ENCODE measurements at places on chromosomes 6 and 20.

DNA sequence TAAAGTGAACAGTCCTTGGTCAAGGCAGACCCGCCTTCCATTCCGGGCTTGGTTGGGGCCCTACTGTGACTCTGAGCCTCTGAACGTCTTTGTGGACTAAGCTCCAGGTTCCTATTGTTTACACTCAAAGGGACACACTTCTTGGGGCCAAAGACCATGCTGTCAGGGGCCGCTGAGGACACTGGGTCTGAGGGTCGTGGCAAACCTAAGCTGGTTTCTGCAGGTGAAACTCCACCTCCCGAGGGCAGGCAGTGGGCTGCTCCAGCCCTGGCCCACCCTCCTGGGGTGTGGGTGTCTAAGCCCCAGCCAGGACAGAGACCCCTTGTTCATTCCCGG lies 43.1 kb downstream of the DSTN start:
- DNase-seq = no peak

- DNase-seq = no peak
Measured at GRCh38 chr6:45741437-45742171, 274.1 kb downstream of the CLIC5 start.

GRCh38 chr6:123462152-123462551 lies 174.6 kb downstream of the TRDN start:
- no peak for DNase-seq

- DNase-seq = no peak
Measured at GRCh38 chr20:37053230-37053950, 42.4 kb downstream of the RBL1 start.

DNA sequence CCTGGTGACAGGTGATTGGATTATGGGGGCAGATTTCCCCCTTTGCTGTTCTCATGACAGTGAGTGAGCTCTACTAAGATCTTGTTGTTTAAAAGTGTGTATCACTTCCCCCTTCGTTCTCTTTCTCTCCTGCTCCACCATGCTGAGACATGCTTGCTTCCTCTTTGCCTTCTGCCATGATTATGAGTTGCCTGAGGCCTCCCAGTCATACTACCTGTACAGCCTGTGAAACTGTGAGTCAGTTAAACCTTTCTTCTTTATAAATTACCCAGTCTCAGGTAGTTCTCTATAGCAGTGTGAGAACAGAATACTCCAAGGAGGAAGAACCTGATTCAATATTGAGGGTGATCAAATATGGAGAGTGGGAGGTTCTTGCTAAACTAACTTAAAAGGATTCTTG lies 724.9 kb downstream of the DOK5 start:
- no peak for DNase-seq

DNA sequence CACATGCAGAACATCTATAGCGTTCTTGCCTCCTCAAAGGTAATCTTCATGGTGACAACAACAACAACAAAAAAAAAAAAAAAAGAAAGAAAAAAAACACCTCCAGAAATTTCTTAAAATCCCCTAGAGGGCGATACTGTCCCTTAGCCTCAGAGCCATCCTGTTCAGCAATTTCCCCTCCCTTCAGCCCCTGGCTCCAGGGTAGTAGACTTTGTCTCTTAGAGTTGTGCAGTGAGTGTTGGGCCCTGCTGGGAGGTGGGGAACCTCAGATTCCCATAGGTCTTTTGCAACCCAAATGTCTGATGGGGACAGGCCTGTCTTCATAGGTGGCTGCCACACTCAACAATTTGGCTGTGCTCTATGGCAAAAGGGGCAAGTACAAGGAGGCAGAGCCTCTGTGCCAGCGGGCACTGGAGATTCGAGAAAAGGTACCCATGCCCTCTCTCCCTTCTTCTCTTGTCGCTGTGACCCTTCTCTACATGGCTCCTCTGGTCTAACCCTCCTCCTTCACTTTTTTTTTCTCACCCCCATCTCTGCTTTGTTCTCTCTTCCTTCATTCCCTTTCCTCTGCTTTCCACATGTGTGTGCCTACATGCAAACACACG lies 6.0 kb upstream of the PTK7 start:
- DNase-seq = no peak

GRCh38 chr6:38024908-38025307 lies 205.4 kb downstream of the ZFAND3 start:
- DNase-seq = no peak

DNA sequence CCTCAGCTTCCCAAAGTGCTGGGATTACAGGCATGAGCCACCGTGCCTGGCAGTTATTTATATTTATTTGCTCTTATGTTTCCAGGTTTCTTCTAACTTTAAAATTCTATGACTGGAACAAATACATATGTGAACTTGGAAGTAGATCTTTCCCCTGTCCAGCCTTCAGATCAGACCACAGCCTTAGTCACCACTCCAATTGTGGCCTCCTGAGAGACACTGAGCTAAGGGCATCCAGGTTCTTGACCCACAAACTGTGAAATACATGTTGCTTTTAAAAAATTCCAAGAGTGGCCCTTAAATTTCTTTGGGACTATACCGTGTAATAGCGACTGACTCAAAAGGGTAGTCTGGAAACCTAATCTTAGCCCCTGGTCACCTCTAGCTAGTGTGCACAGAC lies 1.5 kb upstream of the ADGRG6 start:
- DNase-seq = no peak

- DNase-seq = no peak
Measured at GRCh38 chr20:58559368-58559729, 44.1 kb upstream of the APCDD1L start.

- DNase-seq = no peak
Measured at GRCh38 chr6:89009624-89010059, 46.2 kb upstream of the RNGTT start.

DNA sequence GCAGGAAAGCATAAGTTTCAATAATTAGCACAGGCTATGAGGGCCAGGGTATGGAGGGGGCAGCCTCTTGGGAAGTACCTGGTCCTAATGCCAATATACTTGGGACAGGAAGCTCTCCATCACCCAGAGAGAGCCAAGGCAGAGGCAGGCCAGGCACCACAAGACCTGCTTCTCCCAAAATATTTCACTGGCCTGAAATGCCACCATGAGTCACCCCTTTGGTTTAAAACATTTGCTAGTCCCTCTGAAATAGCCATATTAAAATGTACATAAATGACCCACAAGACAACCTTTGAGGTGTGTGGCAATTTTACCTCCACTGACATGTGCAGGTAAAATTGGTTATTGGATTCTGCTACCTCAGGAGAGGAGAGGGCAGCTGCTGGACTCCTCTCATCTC lies 23.4 kb upstream of the SCUBE3 start:
- DNase-seq = no peak

DNA sequence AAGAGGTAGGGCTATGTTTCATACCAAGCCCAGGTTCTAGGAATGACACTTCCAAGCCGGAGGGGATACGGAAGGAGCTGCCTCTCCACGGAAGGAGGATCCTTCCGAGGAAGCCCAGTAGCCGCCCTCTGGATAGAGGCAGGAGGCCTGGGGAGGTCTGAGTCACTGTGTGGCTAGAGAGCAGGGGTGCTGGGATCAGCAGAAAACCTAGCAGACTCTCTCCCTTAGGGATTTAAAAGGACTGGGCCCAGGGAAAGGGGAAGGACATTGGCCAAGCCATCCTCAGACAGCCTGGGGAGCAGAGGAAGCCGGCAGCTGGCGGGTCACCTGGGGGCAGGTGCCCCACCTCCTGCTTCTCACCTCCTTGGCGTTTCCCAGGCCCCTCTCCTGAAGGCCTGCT lies 36.6 kb upstream of the NFATC2 start:
- no peak for DNase-seq

DNA sequence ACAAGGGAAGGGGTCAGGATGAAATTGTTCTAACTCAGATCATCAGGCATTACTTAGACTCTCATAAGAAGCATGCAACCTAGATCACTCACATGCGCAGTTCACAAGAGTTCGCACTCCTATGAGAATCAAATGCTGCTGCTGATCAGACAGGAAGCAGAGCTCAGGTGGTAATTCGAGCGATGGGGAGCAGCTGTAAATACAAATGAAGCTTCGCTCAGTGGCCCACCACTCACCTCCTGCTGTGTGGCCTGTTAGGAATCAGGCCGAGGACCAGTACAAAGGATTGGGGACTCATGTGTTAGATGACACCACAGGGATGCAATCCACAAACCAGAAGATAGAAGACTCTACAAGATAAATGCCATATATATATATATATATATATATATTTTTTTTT lies 31.5 kb upstream of the TOP1 start:
- DNase-seq = no peak

DNA sequence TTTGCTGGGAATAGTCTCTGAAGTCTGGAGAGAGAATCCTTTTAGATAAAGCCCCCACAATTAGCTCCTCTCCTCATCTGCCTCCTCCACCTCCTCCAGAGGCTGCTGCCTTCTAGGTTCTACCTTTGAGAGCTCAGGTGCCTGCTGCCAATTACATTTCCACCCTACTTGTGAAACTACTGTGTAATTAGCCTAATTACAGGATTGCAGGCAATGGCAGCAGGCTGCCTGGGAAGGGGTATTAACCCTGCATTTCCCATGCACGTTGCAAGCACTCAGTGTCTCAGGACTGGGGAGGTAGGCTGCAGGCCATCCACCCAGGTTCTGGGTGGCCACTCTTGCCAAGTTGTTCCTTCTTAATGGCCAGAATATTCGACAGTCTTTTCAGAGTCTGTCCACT lies 215.6 kb upstream of the ZNF217 start:
- DNase-seq = no peak

GRCh38 chr6:67094431-67094946 lies 1387.5 kb upstream of the EYS start:
- DNase-seq = no peak

DNA sequence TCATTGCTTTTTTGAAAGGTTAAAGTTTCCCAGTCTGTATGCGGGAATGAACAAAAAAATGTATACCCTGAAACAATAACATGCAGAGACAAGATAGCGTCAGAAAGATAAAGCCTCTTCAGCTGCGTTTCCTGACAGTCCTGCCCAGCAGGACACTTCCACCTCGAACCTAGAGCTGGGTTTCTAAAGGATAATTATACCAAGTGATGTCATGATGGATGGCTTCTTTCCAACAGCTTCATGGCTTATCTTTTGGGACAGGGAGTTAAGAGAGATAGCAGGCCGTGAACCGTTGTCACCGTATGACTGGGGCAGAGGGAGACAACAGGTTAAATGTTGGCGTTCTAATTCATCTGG lies 267.6 kb upstream of the SGK1 start:
- DNase-seq = no peak

- DNase-seq = no peak
Measured at GRCh38 chr6:97160280-97160679, 122.7 kb downstream of the MMS22L start.

- no peak for DNase-seq
Measured at GRCh38 chr6:122567034-122567433, 43.2 kb upstream of the PKIB start.

DNA sequence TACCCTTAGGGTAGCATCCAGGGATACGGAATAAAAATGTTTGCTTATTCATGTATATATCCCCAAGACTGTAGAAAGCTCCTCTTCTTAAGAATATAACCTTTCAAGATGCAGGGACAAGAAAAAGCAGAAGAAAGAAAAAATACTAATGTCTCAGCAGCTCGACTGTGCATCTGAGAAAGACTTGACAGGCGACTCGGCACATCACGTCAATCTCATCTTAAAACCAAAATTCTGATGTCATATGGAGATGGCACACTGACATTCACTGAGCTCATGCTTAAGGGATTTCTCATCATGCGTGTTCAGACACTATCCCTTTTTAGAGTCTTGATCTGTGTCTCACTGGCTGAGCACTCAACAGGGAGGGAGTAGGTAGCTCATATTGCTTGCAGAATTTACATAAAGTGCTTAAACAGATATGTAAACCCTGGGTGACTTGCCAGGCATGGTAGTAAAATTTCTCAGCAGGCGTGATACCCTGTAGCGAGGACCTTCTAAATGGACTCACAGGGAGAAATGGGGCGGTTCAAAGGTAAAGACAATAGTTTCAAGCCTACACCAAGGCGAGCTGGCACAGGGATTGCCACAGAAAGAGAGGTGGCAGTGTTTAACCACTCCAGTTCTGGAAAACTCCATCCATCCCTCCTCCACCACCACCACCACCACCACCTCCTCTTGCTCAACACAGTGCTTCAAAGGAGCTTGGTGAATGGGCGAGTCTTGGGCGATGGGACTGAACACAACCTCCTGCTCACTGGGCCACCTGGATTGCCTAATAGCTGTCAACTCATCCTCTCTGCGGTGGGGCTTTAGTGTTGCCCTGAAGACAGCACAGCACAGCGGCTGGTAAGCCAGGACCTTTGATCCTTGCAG lies 330.5 kb downstream of the TFAP2A start:
- no peak for DNase-seq

DNA sequence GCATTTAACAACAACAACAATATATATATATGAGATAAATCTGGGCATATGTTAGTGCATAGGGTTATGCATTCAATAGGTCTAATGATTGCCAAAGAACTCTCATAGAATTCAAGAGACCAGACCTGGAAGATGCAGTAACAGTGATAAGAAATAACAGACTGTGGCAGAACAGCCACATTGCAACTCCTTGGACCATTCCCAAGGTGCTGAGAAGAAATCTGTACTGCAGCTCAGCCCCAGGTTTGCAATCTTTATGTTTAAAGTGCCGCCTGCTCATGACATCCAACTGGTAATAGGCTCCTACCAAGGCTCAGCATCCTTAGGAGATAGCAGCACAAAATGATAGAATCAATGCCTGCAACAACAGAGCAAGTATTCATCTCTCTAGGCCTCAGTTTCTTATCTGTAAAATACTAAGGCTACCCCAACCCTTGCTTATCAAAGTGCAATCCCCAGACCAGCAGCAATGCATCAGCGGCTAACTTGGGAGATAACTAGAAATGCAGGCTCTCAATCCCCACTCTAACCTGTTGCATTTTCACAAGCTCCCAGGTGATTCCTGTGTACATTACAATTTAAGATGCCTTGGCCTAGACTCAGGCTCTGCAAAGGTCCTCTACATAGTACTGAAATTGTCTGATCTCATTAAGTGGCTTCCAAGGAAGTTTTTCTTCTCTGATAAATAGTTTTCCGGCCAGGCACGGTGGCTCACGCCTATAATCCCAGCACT lies 30.6 kb upstream of the PIM1 start:
- no peak for DNase-seq

- DNase-seq = peak; percentile 39
Measured at GRCh38 chr20:41329435-41330342, 10.9 kb upstream of the LPIN3 start.

GRCh38 chr6:32151863-32152768 lies at the start of gene PRRT1:
Gene PRRT1, minus strand, starts transcription at chr6:32151939. Its CDS starts 112 bp downstream, at chr6:32151827.
- no peak for DNase-seq

DNA sequence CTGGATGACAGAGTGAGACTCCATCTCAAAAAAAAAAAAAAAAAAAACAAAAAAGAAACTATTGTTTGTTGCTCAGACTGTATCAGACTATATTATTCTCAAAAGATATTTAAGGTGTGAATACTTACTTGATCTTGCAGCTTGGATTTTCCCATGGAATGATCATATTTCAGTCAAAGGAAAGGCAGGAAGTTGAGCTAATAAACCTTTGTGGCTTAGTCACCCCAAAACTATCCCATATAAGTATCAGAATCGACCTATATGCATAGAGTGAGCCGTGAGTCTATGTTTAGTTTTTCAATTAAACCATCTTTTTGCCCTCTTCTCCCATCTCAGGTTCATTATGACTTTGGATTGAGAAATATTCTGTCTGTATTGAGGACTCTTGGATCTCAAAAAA lies 152.6 kb downstream of the DNAH8 start:
- no peak for DNase-seq

GRCh38 chr6:166745801-166746668 lies 119.0 kb upstream of the RPS6KA2 start:
- no peak for DNase-seq

GRCh38 chr20:38342216-38342615 lies 4.1 kb upstream of the LBP start:
- no peak for DNase-seq

Data from activated CD4-positive, CD25-positive, alpha-beta regulatory T cell (primary cell).